Activated naive CD8-positive, alpha-beta T cell treated with anti-CD3 and anti-CD28 coated beads for 36 hours (primary cell): ENCODE measurements at places on chromosomes 13 and 19. TPM values are rescaled to one million over a fixed set of nuclear protein-coding genes. Genes with fewer than 3 reads are reported as not detected.

DNA sequence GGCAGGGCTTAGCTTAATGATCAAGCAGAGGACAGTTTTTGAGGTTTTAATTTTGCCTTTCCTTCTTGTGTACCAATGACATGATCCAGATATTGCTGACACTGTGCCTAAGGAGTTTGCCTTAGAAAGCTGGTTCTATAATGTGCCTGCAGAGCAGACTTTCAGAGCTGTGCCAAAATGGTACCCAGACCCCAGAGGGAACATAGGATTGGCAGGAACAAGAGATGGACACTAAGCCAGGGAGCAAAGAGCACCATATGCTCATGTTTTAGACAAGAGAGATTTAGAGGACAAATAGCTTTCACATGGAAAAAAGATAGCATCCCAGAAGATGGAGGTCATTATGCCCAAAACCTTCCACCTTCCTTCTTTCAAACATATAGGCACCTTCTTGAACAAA lies 1241.5 kb upstream of the SPRY2 start:
- no peak for DNase-seq
- H3K4me1 ChIP-seq = no peaks in the 10 kb centered on the region
- no peak overlapping the region for H3K27ac ChIP-seq
- H3K4me3 ChIP-seq = no peak overlapping the region
- no peaks in the 10 kb centered on the region for H3K36me3 ChIP-seq
- no peaks in the 10 kb centered on the region for H3K27me3 ChIP-seq

GRCh38 chr13:102879793-102880499 lies 34.1 kb downstream of the ERCC5 start:
- DNase-seq = no peak
- H3K36me3 ChIP-seq = peaks cover 16% of the 10 kb centered on the region
- no peaks in the 10 kb centered on the region for H3K4me1 ChIP-seq
- H3K4me3 ChIP-seq = no peak overlapping the region
- no peak overlapping the region for H3K27ac ChIP-seq

- no peak overlapping the region for H3K4me3 ChIP-seq
- H3K27ac ChIP-seq = no peak overlapping the region
- H3K36me3 ChIP-seq = peaks cover 4% of the 10 kb centered on the region
- peaks cover 15% of the 10 kb centered on the region for H3K4me1 ChIP-seq
- H3K27me3 ChIP-seq = no peaks in the 10 kb centered on the region
Observed at GRCh38 chr19:4390567-4391305, 9.6 kb downstream of the SH3GL1 start.

DNA sequence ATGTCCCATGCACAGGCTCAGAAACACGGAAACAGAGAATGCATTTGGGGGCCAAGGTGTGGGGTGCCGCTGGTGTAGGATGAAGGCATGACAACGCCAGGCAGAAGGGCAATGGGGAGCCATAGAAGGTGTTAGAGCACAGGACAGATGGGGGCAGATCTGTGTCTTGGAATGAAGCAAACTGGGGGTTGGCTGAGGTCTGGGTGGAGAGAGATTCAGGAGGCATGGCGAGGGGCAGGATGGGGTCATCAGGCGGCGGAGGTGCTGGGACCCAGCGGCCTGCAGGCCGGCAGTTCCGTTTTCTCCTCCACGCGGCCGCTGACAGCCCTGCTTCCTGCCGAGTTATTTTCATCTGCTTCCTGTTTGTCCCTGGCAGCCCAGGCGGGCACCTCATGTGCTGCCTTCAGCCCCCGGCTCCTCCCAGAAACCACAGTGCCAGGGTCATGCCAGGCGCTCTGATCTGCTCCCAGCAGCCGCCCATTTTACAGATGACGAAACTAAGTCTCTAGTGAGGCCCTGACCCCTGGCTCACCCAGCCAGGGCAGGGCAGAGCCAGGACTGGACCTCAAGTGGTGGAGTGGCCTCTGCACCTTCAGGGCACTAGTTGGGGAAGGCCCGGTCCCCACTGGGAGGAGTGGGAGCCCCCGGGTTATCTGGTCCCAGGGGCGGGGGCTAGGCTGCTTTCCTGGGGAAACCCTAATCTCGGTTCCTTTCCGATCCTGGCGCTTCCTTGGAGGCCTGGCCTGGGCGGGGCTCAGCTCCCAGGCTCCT lies 2.2 kb downstream of the ARHGAP45 start:
- H3K27ac ChIP-seq = peak overlapping the region; percentile 97
- H3K4me3 ChIP-seq = peak overlapping the region; percentile 94
- peaks cover 39% of the 10 kb centered on the region for H3K4me1 ChIP-seq
- peaks cover 37% of the 10 kb centered on the region for H3K36me3 ChIP-seq
- no peaks in the 10 kb centered on the region for H3K27me3 ChIP-seq

The BST2 gene
- total RNA-seq = 98.6 TPM

DNA sequence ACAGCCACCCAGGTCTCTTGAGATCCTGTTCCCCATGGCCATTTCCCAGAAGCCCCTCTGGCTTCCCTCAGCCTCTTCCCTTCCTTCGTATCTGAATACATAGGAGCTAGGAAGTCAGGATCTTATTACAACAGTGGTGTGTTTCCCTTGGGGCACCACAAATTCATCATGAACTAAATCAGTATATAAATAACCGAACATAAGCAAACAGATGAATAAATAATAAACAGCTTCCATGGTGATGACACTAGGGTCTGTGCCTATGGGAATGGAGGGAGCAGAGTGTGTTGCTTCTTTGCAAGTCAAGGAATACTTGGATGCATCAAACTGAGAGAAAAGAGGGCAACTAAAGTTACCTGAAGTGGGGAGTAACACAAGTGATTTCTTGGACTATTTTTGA lies 527.6 kb downstream of the LMO7 start:
- H3K27ac ChIP-seq = no peak overlapping the region
- H3K4me1 ChIP-seq = no peaks in the 10 kb centered on the region
- H3K36me3 ChIP-seq = no peaks in the 10 kb centered on the region
- no peak for DNase-seq

The ZNF285 gene
- total RNA-seq = 1.8 TPM

GRCh38 chr13:105184201-105184600 lies 1351.3 kb downstream of the EFNB2 start:
- H3K36me3 ChIP-seq = no peaks in the 10 kb centered on the region
- DNase-seq = no peak
- H3K4me3 ChIP-seq = no peak overlapping the region
- H3K4me1 ChIP-seq = no peaks in the 10 kb centered on the region
- H3K27ac ChIP-seq = no peak overlapping the region

The LRRC4B gene
- not detected for total RNA-seq

DNA sequence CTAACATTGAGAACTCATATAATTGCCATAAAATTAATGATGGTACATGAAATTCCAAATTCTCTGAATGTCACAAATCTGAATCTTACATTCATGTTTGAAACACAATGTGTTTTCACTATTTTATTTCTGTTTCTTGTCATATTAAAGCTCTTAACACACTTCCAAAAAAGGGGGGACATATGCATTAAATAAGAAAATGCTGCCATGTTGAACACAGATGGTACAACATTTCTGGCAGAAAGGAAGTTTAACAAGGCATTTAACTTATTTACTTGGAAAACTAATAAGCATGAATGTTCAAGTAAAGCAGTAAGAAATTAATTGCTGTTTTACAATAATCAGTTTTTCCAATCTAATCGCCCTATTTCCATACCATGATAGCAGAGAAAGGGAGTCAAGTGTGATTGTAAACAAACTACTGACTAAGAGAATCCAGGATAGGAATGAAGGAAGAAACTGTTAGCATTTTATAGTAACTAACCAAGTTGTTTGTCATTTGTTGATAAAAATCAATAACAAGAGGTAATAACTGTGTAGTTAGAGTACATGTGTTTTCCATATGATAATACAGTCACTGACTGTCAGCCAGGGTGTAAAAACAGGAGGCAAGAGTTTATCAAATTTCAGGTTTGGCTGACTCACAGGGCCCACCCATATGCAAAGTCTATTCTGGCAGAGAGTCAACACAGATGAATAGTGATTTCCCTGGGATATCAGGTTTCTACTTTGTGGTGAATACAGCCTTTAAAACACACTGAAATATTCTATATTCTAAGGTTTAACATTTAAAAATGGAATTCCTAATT lies 5.7 kb upstream of the FOXO1 start:
- H3K36me3 ChIP-seq = no peaks in the 10 kb centered on the region
- H3K4me3 ChIP-seq = no peak overlapping the region
- H3K27ac ChIP-seq = no peak overlapping the region
- no peaks in the 10 kb centered on the region for H3K27me3 ChIP-seq
- DNase-seq = no peak
- peaks cover 41% of the 10 kb centered on the region for H3K4me1 ChIP-seq

- DNase-seq = no peak
- peak overlapping the region; percentile 27 for H3K27ac ChIP-seq
- peaks cover 5% of the 10 kb centered on the region for H3K4me1 ChIP-seq
- H3K27me3 ChIP-seq = no peaks in the 10 kb centered on the region
- H3K36me3 ChIP-seq = peaks cover 25% of the 10 kb centered on the region
Observed at GRCh38 chr19:2759362-2759761, 19.5 kb upstream of the SLC39A3 start.

DNA sequence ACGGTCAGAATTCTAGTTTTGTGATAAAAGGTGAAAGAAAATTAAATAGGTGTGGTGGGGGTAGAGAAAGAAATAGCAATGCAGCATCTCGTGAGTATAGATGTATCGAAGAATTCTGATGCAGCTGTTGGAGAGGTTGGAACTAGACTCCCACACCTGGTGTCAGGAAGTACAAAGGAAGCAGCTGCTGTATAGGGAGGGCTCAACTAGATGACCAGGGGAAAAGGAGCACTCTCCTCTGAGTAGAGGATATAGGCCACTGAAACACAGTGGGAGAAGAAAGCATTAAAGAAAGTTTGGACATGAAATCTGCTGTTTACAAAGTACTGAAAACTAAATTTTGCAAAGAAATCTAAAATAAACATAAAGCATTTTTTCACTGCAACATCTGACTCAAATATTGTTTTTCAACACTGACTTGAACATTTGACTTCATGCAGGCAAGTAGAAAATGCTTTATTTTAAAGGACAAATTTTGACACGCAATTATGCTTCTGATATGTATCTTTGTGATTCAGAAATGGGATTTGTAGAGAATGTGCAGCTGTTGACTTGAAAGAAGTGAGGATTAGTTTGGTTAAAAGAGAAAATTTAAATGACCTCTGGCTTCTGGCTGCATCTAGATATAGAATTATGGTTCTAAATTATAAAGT lies 82.2 kb downstream of the MIPEP start:
- H3K27me3 ChIP-seq = no peaks in the 10 kb centered on the region
- peaks cover 21% of the 10 kb centered on the region for H3K36me3 ChIP-seq
- no peaks in the 10 kb centered on the region for H3K4me1 ChIP-seq
- H3K27ac ChIP-seq = no peak overlapping the region
- H3K4me3 ChIP-seq = no peak overlapping the region

DNA sequence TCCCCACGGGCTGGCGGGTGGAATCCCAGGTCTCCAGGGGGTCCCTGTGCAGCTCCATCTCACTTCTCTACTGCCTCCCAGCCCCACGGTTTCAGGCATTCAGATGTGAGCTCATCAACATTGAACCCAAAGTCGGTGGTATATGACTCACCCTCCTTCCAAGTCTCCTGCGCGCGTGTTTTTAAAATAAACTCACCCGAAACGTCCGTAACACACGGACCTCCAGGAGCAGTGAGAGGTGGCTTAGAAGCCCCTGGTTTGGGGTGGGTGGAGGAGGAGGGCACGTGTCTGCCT lies 14.0 kb upstream of the CRTC1 start:
- no peak for DNase-seq
- H3K4me3 ChIP-seq = no peak overlapping the region
- H3K4me1 ChIP-seq = no peaks in the 10 kb centered on the region
- H3K27me3 ChIP-seq = no peaks in the 10 kb centered on the region
- H3K27ac ChIP-seq = no peak overlapping the region

DNA sequence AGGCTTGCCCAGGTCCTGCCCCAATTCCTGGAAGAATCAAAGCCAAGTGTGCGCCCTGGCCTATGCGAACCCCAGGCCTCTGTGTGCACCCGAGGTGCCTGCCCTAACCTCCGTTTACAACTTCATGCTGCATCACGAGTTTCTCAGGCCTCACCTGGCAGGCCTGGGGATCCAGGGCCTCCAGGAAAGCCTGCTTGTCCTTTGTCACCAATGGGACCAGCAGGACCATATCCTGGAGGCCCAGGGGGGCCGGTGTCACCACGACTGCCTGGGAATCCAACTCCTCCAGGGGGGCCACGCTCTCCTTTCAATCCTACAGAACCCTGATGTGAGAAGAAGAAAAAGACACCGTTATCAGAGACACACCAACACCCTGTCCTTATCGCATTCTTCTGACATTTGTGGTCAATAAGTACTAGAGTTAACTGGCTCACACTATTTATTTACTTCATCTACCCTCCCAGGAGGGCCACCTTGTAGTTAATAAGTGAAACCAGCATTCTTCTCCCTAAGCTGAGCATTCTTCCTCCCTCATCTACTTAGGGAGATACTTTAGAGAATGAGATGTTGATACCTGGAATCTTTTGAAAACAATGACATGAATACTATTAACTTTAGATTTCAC lies 120.6 kb downstream of the COL4A1 start:
- no peak overlapping the region for H3K4me3 ChIP-seq
- peaks cover 7% of the 10 kb centered on the region for H3K27me3 ChIP-seq
- DNase-seq = no peak
- H3K4me1 ChIP-seq = no peaks in the 10 kb centered on the region

The MEX3D gene
- total RNA-seq = 6.1 TPM

- no peak overlapping the region for H3K4me3 ChIP-seq
- H3K27ac ChIP-seq = no peak overlapping the region
- no peaks in the 10 kb centered on the region for H3K36me3 ChIP-seq
- peaks cover 14% of the 10 kb centered on the region for H3K27me3 ChIP-seq
Observed at GRCh38 chr13:78306519-78307206, 296.7 kb downstream of the POU4F1 start.

GRCh38 chr19:2111425-2111824 lies 14.7 kb downstream of the IZUMO4 start:
- H3K4me1 ChIP-seq = peaks cover 3% of the 10 kb centered on the region
- DNase-seq = no peak
- peaks cover 21% of the 10 kb centered on the region for H3K36me3 ChIP-seq
- no peaks in the 10 kb centered on the region for H3K27me3 ChIP-seq
- H3K4me3 ChIP-seq = no peak overlapping the region

GRCh38 chr19:7845390-7846154 lies 15.6 kb downstream of the EVI5L start:
- no peak overlapping the region for H3K4me3 ChIP-seq
- H3K27me3 ChIP-seq = no peaks in the 10 kb centered on the region
- DNase-seq = no peak
- no peak overlapping the region for H3K27ac ChIP-seq

GRCh38 chr13:99916366-99917103 lies 55.0 kb downstream of the ZIC5 start:
- H3K36me3 ChIP-seq = no peaks in the 10 kb centered on the region
- H3K27ac ChIP-seq = no peak overlapping the region
- H3K4me3 ChIP-seq = no peak overlapping the region
- H3K27me3 ChIP-seq = peaks cover 23% of the 10 kb centered on the region

The UHRF1 gene
- 245 TPM for total RNA-seq

GRCh38 chr19:32068793-32069192 lies 276.6 kb upstream of the ZNF507 start:
- H3K4me1 ChIP-seq = no peaks in the 10 kb centered on the region
- no peak for DNase-seq
- no peak overlapping the region for H3K4me3 ChIP-seq
- H3K36me3 ChIP-seq = no peaks in the 10 kb centered on the region

The ZNF616 gene
- 9.5 TPM for total RNA-seq

The FUT3 gene
- not detected for total RNA-seq
